Activated CD4-positive, CD25-positive, alpha-beta regulatory T cell treated with anti-CD3 and anti-CD28 coated beads, Interleukin-2, amount 50 U/mL, for 72 hours (primary cell): ENCODE measurements at places on chromosomes 1 and 21.

DNA sequence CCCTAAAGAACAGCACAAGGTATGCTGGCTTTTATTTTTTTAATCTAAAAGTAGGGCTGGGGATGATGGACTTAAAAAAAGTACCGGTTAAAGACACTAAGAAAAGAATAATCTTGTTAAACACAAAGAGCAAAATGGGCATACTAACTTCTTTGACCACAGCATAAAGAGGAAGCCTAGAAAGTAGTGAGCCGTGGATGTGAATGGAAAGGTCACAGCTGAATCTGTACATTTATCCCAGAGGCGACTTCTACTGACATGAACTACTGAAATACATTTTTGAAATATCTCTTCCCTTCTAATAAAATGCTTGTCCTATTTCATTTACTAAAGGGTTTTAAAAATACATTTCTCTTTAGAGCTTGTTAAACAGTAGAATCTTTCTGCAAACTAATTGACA lies 140.7 kb downstream of the SLC45A1 start:
- no peak for DNase-seq

DNA sequence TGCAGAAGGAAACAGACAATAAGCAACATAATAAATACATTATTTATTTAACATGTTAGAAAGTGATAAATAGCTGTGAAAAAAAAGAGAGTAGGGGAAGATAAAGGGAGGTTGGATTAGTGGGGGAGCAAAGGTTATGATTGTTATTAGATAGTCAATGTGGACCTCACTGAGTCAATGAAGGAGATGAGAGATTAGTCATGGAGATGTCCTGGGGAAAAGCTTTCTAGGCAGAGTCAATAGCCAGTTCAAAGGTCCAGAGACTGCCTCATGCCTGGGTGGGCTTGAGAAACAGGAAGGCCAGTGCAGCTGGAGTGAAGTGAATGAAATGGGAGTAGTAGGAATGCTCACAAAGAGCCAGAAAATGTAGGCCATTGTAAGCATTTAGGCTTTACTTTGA lies 187.1 kb upstream of the CACYBP start:
- DNase-seq = no peak

DNA sequence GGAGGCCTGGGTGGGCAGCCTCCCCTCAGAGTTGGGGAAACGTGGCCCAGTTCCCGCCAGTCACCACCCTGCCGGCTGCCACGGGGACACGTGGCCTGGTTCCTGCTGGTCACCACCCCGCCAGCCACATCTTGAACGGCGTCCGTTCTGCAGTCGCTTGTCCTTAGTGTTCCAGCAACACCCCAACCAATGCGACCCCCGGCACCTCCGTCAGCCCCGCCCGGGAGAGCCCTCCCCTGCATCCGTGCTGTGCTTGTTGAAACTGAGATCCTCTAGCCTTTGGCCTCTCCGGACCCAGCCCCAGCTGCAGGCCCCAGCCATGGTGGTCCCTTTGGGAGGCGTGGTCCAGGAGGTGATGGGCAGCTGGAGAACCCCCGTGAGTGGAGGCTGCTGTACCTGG lies 18.7 kb downstream of the PRKCZ start:
- DNase-seq = no peak

- no peak for DNase-seq
Observed at GRCh38 chr1:44941424-44942324, 44.7 kb downstream of the EIF2B3 start.

- DNase-seq = no peak
Observed at GRCh38 chr1:76191561-76191960, 117.0 kb downstream of the ST6GALNAC3 start.

- DNase-seq = no peak
Observed at GRCh38 chr1:241990040-241990439, 8.9 kb downstream of the MAP1LC3C start.

GRCh38 chr1:70718086-70718630 lies 307.1 kb downstream of the CTH start:
- no peak for DNase-seq

- DNase-seq = no peak
Observed at GRCh38 chr1:65890201-65890843, 97.6 kb downstream of the PDE4B start.

DNA sequence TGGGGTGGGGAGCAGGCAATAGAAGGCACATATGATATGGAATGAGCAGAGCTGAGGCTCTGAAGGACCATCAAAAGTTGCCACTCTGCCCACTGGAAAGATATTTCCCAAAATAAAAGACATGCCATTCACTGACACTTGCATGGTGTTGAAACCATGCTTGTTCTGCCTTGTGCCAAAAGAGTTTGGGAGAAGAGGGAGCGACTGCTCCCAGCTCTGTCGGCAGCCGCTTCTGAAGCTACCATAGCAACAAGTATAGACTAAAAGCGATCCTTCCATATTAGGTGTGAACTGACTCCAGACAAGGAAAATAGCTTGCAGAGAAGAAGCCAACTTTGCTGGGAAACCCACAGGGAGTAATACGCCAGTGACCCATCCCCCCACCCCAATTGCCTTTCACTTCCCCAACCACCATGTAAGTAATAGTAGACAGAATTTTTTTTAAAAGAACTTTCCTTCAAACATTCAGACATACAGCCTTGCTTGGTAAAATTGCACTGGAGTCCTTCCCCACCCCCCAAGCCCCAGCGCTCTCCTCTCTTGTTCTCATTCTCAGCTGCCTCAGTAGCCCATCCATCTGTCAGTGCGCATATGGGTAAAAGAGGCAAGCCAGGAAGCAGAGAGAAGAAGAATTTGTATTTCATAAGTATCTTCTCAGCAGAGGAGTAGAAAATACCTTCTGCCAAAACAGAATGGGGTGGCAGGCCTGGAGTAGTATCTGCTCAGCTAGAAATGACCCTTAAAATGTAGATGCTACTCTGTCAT lies 263.7 kb downstream of the OMA1 start:
- DNase-seq = no peak

DNA sequence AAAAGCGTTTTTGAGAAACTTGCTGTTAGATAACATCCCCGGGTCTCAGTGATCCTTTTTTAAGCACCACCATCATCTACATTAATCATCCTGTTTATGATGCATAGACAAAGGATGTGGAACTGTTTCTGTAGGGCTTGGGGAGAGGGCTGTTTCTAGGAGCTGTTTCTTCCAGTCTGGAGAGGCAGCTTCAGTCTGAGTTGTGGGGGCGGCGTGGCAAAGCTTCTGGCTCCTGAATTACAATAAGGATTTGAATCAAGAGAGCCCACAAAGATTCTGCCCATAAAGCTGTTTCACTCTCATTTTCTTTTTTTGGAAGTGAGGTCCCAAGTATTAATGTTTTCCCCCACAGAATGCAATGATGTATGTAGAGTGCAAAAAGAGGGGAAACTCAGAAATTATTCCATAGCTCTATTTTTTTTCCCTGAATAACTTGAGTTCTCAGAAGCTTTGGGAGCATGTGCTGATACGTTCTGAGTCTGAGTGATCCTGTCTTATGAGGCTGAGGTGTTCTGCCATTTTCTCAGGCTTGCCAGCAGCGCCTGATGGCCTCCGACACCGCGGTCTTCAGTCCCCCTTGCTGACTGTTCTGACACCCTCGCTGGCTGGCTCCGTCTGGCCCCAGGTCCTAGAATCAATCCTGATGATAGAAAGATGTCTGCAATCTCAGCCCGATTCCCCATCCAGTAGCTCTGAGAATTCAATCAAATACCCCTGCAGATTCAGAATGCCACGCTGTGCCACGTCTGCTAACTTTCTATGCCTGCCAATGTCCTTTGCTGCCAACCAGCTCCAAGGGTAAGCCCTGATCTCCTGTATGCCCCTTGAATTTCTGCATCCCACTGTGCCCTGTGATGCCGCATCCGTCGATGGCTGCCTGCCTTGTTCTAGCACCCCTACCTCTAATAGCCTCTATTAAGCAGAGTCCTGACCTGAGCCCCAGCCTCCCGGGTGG lies 92.4 kb upstream of the AKT3 start:
- no peak for DNase-seq

- DNase-seq = peak; percentile 93
Observed at GRCh38 chr1:226125097-226125630, 61.4 kb downstream of the ACBD3 start.

GRCh38 chr1:18479454-18479853 lies 1.3 kb upstream of the KLHDC7A start:
- DNase-seq = no peak

- DNase-seq = no peak
Observed at GRCh38 chr21:35142036-35142815, 93.1 kb upstream of the RUNX1 start.

DNA sequence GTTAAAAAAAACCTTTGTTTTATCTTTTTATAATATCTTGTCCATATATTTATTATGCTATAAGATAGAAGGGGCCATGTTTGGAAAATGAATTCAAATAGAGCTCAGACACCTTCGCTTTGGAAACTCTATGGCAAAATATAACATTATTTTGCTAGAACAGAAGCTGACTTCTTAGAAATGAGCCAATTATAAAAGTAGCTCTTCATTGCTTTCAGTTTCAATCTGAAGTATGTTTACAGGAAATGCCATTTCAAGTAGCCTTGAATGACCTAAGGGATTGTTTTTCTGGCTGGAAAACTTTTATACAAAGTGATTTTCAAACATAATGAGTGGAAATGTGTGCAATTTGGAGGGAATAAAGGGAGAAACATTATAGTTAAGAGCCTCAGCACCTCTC lies 37.8 kb upstream of the GBP5 start:
- no peak for DNase-seq

DNA sequence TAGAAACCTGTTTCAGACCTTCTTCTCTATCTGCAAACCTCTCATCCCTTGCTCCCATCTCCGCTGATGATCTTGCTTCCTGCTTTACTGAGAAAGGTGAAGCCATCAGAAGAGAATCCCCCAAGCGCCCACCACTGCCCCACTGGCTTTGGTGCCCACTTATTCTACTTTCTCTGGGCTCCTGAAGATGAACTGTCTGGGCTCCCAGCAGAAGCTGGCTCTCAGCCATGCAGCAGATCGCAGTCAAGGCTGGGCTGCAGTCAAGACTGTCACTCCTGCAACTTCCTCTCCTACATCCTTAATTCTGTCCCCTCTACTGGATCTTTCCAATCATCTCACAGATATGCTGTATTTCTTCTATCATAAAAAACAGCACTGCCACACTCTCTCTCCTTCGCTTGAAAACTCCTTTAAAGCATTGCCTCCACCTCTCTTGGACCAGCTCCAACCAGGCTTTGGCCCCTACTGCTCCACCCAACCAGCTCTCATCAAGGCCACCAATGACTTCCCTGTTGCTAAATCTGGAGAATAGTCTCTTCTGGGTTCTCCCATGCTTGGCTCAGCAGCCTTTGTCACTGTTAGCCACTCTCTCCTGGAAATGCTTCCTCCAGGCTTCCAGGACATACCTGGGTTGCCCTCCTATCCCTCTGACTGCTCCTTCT lies 25.8 kb downstream of the TRIM62 start:
- DNase-seq = no peak

DNA sequence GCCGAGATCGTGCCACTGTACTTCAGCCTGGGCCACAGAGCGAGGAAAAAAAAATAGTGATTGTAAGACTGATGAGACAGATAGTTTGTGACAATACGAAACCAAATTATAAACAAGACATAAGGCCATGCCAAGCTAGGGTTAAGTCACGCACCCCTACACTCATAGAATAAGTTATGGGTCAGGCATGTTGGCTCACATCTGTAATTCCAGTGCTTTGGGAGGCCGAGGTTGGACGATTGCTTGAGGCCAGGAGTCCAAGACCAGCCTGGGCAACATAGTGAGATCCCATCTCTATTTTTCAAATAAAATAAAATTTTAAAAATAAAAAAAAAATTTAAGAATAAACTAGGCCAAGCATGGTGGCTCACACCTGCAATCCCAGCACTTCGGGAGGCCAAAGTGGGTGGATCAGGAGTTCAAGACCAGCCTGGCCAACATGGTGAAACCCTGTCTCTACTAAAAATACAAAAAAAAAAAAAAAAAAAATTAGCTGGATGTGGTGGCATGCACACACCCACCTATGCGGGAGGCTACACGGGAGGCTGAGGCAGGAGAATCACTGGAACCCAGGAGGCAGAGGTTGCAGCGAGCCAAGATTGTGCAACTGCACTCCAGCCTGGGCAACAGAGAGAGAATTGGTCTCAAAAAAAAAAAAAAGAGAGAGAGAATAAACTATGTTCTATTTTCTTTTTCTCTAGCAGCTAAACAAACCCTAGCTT lies 50.1 kb upstream of the SPOCD1 start:
- no peak for DNase-seq

DNA sequence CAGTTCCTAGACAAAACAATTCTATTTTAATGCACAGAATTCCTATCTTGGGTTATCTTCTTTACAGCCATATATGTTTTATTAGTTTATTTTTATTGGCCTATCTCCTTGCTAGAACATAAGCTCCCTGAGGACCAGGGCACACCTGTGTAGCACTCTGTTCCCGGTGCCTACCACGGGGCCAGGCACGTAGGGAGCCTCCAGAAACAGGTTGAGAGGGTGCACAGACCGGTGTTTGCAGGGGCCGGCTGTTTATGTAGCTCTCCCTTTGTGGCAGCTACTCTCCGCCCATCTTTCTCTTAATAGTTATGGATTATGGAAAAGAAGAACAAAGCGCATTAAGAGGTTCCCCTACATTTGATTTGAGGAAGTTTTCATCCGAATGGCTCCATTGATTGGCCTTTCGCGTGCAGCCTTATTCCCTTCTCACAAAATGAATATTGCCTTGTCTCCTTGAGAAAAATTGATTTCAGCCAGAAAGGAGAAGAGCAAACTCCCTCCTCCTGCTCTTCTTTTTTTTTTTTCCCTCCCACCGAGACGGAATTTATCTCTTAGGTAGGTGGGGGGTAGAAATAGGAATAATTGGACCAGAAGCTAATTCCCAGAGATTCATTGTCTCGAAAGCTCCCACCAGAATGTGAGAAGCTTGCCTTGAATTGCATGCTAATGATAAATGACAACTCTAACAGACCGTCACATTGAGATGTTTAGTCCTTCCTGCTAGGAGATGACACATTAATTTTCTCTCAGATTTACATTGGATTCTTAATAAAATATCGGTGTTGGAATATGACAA lies 447.4 kb downstream of the CAMTA1 start:
- no peak for DNase-seq

- DNase-seq = no peak
Observed at GRCh38 chr1:29586991-29587745, 350.8 kb downstream of the PTPRU start.

GRCh38 chr1:207021876-207022596 lies 10.5 kb downstream of the C1orf116 start:
- DNase-seq = no peak

GRCh38 chr1:4468804-4469514 lies 185.4 kb upstream of the AJAP1 start:
- no peak for DNase-seq

DNA sequence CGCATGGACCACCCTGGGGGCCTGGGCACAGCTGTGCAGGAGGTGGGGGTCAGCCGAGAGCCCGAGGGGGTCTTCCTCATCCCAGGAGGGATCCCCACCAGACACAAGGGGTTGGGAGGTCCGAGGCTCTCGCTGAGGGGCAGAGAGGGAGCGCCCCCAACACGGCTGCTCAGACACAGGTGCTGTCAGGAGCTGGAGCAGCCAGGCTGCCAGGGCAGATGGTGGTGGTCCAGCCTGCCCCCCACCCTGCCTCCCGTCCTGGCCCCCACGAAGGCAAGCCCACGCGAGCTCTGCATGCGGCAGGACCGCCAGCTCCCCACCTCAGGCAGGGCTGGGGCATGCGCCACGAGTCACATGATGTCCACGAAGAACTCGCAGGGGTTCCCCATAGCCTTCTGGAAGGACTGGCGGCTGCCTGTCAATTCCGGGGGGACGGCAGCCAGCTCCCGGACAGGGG lies 4.7 kb downstream of the TAS1R3 start:
- DNase-seq = no peak
